Epithelial cell of alveolus of lung (primary cell): ENCODE measurements at places on chromosomes 13 and 19. TPM values are rescaled to one million over a fixed set of nuclear protein-coding genes. Genes with fewer than 3 reads are reported as not detected.

Gene BAX
- 111 and 161 TPM in 2 replicates for total RNA-seq

Gene PDE4A
- total RNA-seq, result 5.7 and 11.7 TPM in 2 replicates

Gene B3GNT3
- 0.91 TPM in 1 of 2 replicates, not detected in the other for total RNA-seq

Gene DNAAF3
- total RNA-seq, result 1.0 TPM in 1 of 2 replicates, not detected in the other

Gene LRRC8E
- 3.5 and 5.7 TPM in 2 replicates for total RNA-seq

Gene SYT5
- total RNA-seq, result 0.08 and 0.26 TPM in 2 replicates

Gene MYH14
- total RNA-seq, result 0.65 TPM in 1 of 2 replicates, not detected in the other
